ENCODE measurements at places on chromosomes 2 and 18.
A peak's percentile ranks its signal among the peaks of the same experiment; 100 is the strongest.

DNA sequence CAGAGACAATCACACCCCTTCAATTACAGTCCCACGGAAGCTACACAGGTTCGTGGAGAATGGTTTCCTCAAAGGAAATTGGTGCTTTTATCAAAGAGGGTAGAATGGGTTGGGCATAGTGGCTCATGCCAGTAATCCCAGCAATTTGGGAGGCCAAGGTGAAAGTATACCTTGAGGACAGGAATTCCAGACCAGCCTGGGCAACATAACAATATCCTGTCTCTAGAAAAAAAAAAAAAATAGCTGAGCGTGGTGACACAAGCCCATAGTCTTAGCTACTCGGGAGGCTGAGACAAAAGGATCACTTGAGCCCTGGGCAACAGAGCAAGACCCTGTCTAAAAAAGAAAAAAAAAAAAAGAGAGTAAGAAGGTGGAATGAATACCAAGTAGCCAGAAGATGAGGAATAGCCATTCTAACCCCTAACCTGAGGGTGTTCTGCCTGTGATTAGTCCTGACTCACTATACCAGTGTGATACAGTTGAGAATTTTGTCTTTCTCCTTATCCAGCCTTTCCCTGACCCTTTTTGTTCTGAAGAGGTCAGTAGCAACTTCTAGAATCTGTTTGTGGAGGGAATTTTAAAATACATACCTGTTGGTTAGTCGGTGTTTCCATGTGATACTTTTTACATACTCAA lies 283.2 kb downstream of the MREG start:
- no peak for DNase-seq

DNA sequence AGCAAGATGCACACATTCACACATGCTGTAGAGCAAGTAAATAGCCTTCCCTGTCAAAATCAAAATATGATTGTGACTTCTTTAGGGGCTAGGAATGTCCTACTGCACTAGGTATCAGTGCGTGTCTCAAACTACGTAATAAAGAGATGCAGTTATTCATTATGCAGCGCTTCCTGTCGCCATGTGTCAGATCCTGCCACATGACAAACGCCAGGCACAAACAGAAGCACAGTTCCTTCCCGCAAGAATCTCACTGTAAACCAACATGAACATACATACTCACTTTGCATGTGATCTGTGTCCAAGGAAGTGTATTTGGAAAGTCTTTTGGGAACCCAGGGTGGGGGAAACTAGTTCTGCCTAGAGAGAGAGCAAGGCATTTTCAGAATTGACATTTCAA lies 599.9 kb downstream of the RNF144A start:
- DNase-seq, result no peak

DNA sequence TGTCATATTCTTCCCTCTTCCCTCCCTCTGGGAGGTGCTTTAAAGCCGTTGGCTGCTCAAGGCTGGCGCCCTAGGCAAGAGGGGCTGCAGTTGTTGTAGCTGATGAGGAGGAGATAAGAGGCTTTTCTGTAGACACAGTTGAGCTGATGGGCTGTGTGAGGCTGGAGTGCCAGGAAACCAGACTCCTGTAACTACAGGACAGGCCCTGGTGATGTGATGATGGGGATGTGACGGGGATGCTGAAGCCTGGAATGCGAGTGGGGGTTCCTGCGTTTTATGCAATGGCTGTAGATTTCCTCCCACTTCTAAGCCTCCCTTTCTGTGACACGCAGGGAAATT lies 5.7 kb upstream of the EFR3B start:
- no peak for DNase-seq

DNA sequence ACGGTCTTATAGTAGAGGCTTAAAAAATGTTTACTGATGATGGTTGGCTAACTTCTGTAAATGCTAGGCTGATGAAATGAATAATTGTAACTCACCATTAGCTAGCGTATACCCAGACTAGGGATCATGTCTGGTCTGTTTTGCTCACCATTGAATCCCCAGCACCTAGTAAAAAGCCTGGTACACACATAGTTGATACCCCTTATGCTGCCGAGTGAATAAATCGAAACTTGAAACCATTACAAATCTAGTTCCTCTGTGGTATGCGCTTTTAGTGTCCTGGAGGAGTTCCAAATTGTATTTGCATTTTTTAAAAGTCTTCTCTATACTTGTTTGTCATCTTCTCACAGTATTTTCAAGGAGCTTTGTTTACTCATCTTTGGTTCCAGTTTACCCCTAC lies 1.3 kb downstream of the TAF1B start:
- DNase-seq, result peak; percentile 2

GRCh38 chr2:100262555-100263320 lies 59.6 kb downstream of the LONRF2 start:
- peak; percentile 47 for DNase-seq

DNA sequence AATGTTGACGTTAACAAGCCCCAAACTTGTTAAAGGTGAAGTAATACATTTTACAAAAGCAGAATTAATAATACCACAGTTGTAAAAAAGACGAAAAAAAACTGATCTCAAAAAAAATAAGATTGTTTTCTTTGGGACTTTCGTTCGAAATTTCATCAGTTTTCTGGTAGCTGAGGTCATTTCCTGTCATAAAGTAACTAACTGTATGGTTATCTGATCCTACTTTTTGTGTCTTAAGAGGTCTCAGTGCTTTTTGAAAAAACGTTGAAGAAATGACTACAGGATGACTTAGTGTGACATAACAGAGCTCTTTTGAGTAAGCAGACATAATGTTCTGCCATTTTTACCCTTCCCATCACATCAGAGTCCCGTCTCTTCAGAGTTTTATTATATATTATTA lies 79.3 kb downstream of the BIRC6 start:
- DNase-seq, result no peak

DNA sequence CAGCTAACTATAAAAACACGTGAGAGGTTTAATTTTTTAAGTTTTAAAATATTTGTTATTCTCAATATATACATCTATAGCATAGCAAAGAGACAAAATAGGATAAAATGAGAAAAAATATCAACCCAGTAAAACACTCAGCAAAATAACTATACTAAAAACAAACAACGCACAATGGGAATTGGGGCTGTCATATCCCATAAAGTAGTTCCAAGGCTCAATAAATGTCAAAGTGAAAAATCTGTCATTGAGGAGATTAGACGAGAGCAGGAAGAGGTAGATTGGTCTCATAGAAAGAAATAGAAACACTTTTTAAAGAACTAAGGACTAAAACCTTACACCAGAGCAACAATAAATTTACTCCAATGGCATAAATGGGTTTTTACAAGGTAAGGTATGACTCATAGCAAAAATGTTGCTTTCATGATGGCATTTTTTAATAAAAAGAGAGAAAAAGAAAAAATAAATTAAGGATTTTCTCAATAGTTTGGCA lies 153.7 kb downstream of the EVA1A start:
- no peak for DNase-seq

- DNase-seq, result no peak
Observed at GRCh38 chr2:180247658-180248057, 240.6 kb upstream of the CWC22 start.

- DNase-seq, result no peak
Observed at GRCh38 chr2:24749069-24749691, 44.0 kb downstream of the PTRHD1 start.

DNA sequence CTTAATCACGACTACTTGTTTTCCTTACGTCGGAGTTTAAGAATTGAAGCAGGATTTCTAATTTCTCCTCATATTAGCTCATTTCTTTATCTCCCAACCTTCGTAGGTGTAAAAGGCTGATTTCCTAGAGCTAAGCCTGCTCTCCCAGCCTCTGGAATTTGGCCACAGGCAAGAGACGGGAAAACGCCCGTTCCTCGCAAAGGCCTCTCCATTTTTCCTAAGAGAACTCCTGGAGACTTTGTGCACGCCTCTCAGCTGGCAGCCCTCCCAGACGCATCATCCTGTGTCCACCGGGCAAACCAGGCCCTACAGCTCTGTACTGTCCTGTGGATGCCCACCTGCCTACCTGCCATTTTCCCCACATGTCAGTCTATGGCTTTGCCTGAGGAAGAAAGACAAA lies 106.3 kb downstream of the FTCDNL1 start:
- no peak for DNase-seq
